ENCODE measurements at places on chromosomes 7 and 10.

DNA sequence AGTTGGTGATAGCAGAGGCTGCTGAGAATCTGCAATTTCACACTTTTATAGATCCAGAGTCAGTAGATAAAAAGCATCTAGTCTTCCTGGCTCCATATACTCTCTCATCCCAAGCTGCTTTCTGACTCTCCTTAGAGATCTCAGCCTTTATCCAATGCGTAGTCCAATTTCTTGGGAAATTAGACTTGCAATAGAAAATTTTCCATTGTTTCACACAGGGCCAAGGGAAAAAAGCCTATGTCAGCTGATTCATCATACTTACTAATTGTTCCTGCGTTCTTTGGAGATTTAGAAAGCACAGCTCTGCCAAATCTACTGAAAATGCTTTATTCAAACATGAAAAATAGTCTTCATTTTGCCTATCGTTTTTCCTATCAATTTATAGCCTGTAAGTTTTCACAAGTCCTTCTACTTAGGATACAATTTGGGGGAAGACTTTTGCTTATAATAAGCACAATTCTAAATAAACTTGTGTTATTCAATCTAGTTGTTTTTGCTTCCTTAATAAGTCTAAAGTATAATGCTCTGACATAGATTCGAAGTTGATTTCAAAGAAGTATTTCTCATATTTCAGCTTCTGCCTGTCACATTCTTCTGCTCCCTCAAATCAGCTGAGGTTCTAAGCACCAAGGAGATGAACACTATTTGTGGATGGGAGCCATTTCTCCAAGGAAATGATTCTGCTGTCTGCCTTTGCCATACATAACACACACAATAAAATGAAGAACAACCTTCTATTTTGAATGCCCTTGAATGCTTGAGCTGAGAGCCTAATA lies 165.4 kb downstream of the ADAM12 start:
- no peak for DNase-seq

DNA sequence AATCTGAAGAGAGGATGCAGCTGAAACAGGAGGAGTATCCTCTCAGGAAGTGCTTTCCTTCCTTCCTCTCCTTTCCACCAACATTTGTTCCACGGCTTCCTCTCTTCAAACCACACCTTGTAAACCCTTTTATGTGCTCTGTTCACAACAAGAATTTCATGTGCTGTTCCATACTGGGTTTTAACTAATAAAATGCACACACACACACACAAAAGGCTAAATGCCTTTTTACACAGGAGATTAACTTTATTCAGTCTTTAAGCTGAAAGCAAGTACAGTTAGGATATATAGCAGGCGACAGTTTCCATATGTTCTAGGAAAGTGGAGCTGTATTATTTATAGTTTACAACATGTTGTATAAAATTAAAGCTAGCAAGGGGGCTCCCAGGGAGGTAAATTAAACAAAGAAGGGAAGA lies 106.7 kb downstream of the REEP3 start:
- no peak for DNase-seq

DNA sequence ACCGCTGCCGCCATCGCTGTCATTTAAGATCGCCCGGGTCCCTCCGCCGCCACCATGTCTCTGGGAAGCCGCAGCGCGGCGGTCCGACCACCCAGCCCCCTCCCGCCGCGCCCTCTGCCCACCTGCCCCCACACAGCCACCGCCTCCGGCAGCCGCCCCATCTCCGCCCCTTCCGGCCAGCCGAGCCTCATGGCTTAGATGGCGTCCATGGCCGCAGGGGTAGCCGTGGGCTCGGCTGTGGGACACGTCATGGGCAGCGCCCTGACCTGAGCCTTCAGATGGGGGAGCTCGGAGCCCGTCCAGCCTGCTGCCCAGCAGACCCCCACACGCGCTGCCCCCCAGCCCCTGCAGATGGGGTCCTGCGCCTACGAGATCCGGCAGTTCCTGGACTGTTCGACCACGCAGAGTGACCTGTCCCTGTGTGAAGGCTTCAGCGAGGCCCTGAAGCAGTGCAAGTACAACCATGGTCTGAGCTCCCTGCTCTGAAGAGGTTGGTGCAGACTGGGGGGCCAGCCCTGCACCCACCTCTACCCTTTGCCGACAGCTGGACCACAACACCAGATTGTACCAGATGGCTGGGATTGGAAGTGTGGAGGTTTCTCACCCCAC lies 38.0 kb upstream of the TARP start:
- DNase-seq: no peak

DNA sequence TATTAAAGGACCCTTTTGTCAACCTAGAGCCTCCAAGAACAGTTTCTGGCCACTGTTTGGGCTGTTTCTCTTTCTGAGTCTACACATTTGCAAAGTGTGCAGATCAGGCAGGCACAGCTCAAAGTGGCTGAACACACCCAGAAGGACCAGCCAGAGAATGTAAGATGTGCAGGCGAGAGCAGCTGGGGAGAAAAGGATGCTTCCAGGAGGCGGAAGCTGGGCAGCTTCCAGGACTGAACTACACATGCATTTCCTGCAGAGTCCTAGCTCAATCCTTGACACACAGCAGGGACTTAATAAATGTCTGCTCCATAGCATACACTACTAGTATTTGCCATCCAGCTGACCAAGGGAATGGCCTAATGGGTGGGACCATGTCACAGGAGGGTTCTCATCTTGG lies 70.9 kb downstream of the CTBP2 start:
- DNase-seq: no peak

DNA sequence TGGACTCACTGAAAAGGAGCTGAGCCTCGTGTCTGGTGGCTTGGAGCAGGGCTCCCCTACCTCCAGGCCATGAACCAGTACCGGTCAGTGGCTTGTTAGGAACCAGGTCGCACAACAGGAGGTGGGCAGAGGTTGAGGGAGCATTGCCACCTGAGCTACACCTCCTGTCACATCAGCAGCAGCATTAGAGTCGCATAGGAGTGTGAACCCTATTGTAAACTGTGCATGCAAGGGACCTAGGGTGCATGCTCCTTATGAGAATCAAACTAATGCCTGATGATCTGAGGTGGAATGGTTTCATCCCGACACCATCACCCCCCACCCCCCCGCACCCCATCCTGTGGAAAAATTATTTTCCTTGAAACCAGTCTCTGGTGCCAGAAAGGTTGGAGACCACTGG lies 50.4 kb downstream of the TSPAN15 start:
- DNase-seq: no peak

DNA sequence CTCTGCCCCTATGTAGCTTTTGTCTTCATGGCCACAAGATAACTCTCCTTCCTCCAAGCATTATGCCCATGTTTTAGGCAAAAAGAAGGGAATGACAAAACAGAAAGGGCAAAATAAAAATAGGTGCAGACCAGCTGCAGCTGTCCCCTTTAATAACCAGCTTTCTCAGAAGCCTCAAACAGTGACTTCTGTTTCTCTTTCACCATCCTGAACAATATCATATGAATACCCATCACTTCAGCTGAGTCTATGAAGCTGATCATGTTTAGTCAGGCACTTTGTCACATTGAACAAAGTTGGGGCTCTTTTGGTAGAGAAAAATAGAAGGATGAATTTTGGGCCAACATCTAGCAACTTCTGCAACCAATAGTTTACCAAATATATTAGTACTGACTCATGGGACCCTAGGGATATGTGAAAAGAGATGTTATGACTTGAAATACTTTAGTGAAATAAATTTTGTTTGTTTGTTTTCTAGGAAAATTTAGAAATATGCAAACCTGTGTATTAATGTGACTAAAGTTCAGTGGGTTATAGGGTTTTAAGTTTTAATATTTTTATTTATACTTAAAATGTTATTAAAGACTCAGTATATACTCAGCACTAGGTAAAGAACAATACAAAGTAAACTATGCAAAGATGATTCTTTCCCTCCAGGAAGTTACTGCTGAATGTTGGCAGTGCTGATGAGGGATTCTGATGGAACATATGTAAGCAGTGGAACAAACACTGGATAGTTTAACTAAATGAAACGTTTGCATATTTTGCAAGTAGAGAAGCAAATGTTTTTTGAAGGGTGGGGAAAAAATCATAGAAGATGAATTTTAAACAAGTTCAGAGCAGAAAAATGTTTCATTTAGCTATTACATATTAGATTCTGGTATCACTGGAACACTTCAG lies 133.7 kb downstream of the FOXP2 start:
- no peak for DNase-seq

DNA sequence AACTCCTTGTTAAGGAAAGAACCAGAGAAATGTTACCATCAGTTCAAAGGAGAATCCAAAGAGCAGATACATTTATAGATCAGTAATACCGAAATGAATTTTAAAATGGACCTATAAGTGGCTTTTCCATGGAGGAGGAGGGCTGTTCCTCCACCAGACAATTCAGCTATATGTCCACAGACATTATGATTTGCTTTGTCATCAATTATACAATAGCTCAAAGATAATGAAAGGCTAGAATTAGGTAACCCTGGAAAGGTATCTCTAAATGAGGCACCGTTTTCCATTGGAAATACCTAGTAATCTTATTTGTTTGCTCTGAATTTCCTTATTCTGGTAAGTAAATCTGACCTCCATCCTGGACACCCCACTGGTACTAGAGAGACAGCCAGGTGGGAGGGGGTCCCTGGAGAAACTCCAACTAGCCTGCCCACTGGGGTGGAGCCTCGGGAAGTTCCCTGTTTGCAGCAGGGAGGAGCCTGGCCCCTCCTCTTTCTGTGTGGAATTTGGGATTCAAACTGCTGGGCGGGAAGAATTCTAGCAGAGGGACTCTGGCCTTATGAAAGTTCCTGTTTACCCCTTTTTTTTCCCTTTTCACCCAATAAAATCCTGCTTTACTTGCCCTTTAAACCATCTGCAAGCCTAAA lies 218.0 kb downstream of the PHF14 start:
- no peak for DNase-seq

- no peak for DNase-seq
Observed at GRCh38 chr7:108911016-108911415, 341.3 kb downstream of the DNAJB9 start.

- DNase-seq: no peak
Observed at GRCh38 chr7:44167920-44168319, 21.3 kb downstream of the GCK start.

DNA sequence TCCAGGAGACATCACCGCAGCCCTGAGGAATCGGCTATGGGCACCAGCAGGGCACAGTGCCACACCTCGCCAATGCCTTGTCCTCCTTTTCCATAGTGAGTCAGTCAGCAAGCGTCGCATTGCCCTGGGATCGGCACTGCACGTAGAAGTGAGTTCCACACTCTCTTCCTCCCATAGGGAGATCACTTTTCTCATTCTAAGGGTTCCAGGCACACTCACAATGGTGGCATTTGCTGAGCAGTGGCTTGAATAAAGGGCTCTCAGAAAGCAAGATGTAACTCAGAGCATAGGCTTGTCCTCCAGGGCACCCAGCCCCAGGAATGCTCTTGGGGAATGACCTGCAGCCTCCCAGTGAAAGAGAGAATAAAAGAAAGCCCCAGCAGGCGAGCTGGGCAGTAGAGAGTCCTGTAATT lies 1.1 kb upstream of the VIM start:
- no peak for DNase-seq

DNA sequence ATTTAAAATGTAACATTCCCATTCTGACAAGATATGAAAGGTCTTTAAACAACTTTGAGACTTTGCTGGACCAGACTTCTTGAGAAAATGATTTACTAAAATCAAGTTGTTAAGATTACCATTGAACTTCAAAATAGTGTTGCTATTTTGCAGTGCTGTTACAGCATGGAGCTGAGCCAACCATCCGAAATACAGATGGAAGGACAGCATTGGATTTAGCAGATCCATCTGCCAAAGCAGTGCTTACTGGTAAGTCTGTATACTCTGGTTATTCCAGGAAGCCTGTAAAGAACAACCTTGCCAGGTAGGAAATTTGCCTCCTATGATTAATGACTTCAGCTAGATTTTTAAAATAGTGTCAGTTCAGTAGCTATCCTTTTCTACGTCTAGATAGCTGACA lies 18.8 kb downstream of the TNKS2 start:
- no peak for DNase-seq

- DNase-seq: no peak
Observed at GRCh38 chr7:153524070-153524601, 528.1 kb upstream of the DPP6 start.

DNA sequence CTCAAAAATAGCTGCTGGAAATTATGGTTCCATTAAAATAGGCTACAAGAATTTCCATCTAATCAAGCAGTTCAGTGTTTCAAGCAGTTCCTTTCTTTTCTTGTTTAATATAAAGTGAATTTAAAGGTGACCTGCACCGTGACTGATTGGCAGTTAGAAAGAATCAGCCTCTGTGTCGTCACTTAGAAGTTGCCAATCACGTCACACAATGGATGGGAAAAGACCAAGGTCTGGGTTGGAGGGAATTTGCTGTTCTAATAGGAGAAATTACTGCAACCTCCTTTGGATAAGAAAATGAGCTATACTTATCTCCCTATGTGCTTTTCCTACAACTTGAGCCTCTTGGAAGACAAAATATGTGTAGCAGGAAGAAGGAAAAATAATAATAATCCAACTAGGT lies 219.4 kb upstream of the KMT2E start:
- DNase-seq: no peak

GRCh38 chr7:2821161-2821841 lies 22.8 kb downstream of the GNA12 start:
- no peak for DNase-seq

DNA sequence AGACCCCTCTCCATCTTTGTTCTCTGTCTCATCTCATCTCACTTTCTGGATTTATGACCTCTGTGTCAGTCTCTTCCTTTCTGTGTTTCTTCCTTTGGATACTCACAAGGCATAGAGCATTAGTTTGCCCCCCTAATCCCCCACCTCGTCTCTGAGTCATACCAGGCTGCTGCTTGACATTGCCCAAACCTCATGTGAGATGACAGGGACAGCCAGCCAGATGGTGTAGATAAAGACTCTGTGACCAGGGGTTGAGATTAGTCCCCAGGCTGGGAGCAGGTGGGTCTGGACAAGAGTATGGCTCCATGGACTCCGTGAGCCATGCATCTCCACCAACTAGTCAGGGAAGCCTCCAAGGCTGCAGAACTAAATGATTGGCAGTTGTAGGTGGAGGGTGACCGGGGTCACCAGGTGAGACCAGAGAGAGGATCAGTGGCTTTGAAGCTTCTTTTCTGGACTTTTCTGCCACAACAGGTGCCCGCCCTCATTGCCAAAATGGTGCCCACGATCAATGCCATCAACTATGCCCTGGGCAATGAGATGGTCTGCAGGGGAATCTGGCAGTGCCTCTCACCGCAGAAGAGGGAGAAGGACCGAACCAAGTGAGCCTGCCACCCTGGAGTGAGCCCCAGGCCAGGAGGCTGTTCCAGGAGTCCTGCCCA lies 13.3 kb downstream of the RGR start:
- no peak for DNase-seq

DNA sequence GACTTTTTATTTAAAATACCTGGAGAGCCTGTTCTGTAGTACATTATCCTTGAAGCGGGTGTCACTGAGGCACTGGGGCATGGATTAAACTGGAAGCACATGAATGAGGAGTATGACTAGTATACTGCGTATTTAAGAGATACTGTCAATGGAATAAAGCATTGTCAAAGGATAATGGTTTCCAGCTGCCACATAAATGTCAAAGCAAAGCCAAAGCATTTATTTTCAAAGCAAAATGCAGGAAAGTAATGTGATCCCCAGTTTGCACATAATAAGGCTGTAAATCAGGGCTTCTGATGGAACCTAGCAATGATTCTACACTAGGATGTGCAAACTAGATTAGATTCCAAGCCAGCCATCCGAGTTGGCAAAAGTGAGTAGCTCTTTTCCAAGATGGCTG lies 240.1 kb downstream of the POU6F2 start:
- no peak for DNase-seq
